ENCODE measurements at places on chromosomes 11 and 22. TPM values are rescaled to one million over a fixed set of nuclear protein-coding genes. Genes with fewer than 3 reads are reported as not detected.

OR51B4 gene
- polyA plus RNA-seq, result 0.35 TPM

SHANK2 gene
- 34.8 TPM for polyA plus RNA-seq

ROM1 gene
- polyA plus RNA-seq, result 3.5 TPM

MEI1 gene
- 4.6 TPM for polyA plus RNA-seq

TMEM45B gene
- polyA plus RNA-seq, result 21.5 TPM

FGF19 gene
- 0.67 TPM for polyA plus RNA-seq

ANAPC15 gene
- 51.8 TPM for polyA plus RNA-seq

SLC22A6 gene
- 29.4 TPM for polyA plus RNA-seq

GRK3 gene
- polyA plus RNA-seq, result 10.2 TPM

GLYATL2 gene
- polyA plus RNA-seq, result 4.6 TPM

OMP gene
- not detected for polyA plus RNA-seq

MUC5B gene
- polyA plus RNA-seq, result 0.12 TPM

ADAMTS8 gene
- polyA plus RNA-seq, result 2.5 TPM

AQP11 gene
- 6.3 TPM for polyA plus RNA-seq

B4GALNT4 gene
- 65.8 TPM for polyA plus RNA-seq

DNA sequence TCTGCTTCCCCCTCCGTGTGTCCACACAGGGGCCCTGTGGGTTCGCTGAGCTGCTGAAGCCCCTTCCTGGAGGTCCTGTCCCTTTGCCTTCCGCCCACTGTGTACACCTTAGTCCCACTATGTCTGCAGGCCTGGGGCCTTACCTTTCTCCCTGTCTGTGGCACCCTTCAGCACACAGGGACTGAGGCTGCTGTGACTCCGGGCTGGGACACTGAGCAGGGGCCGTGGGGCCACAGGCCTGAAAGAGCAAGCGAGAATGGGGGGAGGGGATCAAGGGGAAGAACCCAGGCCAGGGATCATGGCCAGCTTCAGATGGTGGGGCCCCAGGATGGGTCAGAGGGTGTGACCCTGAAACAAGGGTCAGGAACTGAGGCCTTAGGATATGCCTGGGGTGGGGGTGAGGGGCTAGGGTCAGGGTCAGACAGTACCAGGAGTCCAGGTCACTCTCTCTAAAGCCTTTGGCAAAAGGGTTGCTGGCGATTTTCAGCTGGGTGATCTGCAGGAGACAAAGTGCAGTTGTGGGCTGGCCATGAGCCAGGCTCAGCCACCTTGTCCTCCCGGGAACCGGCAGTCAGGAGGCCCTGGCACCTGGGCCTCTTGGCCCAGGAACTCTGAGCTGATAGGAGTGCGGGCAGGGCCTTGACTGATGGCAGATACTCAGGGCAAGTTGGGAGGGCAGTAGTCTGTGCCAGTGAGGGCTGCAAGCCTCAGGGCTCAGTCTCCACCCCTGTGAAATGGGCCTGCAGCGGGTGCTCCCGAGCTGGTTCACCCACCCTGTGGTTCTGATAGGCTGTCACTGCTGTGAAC, 2.6 kb upstream of the NUDT8 start:
- no peak for DNase-seq

GRCh38 chr11:94302776-94303175, 1.6 kb upstream of the IZUMO1R start:
- no peak for DNase-seq

DNA sequence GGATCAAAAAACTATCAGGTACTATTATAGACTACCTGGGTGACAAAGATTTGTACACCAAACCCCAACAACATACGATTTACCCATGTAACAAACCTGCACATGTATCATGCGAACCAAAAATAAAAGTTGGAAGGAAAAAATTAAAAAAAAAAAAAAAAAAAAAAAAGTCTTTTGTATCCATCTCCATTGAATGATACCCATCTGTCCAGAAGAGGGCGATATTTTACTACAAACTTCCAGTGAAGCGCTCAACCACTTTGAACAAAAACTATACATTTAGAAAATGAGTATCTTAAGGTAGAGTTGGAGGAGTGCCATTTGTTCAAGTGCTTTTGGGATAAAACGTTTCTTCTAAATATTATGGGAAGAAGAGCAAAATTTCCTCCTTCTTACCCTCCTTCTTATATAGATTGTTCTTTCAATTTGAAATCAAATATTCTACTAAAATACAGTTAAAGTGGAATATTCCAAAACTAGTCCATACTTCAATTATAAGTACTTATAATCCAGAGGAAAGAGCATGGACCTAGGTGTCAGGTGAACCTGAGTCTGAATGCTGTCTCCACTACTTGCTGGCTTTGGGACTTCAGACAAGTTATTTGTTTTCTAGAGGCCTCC, 23.3 kb downstream of the ARL14EP start:
- DNase-seq, result peak; percentile 75

- no peak for DNase-seq
These were observed 426.0 kb downstream of the TBC1D22A start for GRCh38 chr22:47188261-47189055.

- no peak for DNase-seq
These were observed 115.2 kb upstream of the TIMP3 start for GRCh38 chr22:32686354-32686753.

GRCh38 chr22:28893810-28894209, 10.4 kb downstream of the ZNRF3 start:
- DNase-seq, result no peak

DNA sequence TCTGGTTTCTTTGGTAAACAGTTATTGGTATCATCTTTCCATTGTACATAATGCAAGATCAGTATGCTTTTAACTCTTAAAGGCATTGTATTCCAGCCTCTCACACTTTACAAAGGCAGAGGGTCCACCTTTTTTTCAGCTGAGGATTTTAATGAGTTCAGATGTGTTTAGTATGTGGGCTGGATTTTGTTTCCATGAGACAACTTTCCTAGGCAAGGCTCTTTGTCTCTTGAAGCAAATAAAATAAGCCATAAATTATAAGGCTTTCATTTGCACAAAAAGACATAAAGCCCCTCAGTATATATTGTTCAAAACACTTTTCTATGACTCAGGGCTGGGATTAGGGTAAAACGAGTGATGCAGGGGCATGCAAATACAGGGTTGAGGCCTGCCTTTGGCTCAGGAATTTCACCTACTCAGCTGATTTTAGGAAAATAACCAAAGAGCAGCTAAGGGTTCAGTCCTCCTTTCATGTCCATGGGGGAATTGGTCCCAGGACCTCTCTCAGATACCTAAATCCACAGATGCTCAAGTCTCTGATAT, 7.6 kb downstream of the MMP20 start:
- no peak for DNase-seq

DNA sequence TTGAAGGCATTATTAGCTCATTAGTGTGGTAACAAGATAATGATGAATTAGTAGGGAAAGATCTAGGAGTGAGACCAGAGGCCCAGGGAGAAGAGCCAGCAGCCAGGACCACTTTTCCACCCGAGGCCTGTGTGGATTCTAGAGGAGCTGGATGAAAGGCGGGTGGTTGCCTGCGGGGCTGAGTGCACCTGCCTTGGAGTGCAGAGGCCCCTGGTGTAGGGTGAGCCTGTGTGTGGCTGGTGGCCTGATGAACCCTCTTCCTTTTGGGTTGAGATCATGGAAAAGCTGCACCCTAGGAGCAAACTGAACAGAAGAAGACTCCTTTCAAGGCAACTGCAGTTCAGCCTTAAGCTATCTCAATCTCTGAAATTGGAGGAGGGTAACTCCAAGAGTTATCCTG, 5.9 kb upstream of the TP53AIP1 start:
- no peak for DNase-seq

- DNase-seq, result no peak
These were observed 39.9 kb upstream of the MYO18B start for GRCh38 chr22:25702040-25702439.

- no peak for DNase-seq
These were observed 96.8 kb downstream of the GRAMD1B start for GRCh38 chr11:123526918-123527317.

GRCh38 chr11:69905611-69906452, 86.6 kb upstream of the FGF3 start:
- no peak for DNase-seq

- no peak for DNase-seq
These were observed 15.8 kb upstream of the ZC3H12C start for GRCh38 chr11:110077346-110077745.

DNA sequence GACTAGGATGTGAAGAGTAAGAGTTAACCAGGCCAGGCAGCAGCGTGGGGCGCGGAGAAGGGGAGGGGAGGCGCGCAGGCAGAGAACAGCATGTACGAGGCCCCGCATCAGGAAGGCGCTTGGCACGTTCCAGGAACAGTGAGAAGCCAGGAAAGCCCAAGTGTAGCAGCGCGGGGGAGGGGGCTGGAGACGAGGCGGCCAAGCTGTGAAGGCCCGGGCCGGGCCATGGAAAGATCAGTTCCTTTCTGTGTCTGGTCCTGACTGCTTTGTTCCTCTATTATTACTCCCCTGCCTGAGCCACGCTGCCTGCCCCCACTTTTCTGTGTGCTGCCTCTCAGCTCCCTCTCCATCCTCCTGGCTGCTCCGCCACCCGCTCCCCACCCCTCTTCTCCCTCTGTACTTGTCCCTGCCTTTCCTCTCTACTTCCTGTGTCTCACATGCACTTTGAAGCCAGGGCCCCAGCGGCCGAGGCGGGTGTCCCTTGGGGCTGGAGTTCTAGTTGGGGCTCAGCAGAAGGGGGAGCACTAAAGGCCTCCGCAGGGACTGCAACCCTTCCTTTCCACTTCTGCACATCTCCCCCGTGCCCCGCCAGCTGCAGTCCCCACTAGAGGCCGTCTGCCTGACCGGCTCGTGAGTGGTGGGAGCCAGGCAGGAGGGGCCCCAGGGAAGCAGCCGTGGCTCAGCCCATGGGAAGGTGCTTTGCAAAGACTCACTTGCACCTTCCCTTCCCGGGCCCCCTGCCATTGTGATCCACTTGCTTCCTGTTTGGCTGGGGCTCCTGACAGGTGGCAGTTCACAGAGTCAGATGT, 63.7 kb downstream of the PRDM11 start:
- peak; percentile 89 for DNase-seq

DNA sequence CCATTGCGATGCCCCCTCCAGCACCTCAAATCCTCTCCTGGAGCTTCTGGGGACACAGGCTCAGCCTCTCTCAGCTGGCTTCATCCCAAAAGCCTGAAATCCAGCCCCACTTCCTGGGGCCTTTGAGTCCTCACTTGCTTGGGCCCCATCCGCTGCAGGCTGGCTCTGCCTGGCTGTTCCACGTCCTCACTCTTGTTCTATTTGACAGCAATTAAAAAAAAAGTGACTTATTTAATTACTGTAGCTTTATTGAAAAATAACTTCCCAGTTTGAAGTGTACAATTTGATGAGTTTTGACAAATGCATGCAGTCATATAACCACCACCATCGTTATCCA, 27.2 kb downstream of the PARVG start:
- no peak for DNase-seq

GRCh38 chr22:36383110-36383581, 4.6 kb downstream of the MYH9 start:
- no peak for DNase-seq

DNA sequence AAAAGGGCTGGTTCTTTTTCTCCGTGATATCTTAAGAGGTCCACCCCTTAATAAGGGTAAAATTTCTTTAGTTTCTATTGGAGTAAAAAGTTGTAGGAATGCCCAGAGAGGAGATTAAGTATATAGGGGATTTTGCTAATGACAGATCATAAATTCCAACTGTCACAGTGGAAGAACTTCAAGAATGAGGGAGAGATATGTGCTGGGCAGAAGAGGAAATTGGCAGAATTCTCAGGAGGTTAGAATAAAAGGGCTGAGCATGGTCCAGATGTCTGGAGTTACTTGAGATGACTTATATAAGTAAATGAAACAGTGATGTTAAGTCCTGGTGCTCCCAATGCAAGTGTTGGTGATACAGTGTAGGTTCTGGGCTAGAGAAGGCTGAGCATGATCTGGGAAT, 417.6 kb upstream of the ARHGAP42 start:
- no peak for DNase-seq

DNA sequence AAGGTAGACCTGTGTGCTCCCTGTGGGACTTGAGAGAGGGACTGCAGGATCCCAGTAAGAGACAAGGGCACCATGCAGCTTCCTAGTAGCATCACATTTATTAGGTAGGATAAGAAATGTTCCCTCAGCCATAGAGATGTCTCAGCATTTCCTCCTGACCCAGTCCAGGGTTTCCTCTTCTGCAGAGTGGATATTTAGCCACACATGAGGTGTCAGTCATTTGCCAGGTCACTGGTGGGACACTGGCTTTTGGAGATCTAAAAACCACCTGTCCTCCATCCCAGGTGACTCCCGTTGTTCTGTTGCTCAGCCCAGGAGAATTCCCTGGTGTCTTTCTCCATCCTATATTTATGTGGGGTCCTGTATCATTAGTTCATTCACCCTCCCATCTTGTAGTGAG, 117.5 kb upstream of the NNMT start:
- DNase-seq, result no peak

DNA sequence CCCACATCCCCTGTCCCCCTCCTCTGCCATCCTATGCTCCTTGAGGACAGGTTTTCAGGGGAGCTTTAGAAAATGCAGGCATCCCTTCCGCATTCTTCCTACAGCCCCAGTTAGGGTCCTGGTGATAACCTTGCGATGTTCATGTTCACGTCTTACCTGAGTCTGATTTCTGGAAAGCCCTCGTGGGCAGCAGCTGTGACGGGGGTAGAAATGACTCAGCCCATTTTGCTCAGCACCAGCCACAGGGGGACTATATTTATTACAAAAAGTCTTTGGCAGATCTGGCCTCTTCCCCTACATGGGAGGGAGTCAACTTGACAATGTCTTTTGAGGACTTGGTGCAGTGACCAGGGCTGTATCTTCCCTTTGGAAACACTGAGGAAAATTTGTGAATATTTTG, 12.3 kb downstream of the PKNOX2 start:
- no peak for DNase-seq

- DNase-seq, result no peak
These were observed 24.1 kb downstream of the GRAMD1B start for GRCh38 chr11:123454060-123454651.

DNA sequence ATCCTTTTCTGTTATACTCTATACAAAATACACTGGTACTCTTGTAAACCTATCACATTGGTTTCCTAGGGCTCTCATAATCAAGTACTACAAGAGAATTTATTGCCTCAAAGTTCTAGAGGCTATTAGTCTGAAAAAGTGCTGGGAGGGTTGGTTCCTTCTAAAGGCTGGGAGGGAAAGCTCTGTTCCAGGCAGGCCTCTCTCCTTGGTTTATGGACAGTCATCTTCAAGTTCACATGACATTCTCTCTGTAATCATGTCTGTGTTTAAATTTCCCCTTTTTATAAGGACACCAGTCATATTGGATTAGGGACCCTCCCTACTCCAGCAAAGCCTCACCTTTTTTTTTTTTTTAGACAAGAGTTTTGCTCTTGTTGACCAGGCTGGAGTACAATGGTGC, 9.1 kb downstream of the SLC36A4 start:
- DNase-seq, result no peak

DNA sequence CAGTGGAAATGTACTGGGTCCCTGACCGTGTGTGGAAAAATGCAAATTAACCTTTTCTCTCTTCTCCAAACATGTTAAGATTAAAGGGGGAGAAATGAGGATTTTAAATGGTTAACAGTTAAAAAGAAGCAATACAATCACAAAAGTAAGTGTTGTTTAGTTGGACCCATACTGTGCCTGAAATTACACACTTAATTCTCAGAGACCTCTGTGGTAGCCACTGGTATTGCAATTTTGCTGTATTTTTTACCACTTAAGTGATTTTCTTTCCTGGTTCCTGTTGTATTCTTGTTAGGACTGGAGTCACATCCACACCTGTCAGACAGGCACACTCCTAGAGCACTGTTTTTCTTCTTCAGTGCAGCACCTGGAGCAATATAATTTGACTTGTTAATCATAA, 179.6 kb upstream of the PDGFD start:
- no peak for DNase-seq

Data from left kidney (tissue), 8 donors.